ENCODE measurements at places on chromosomes 2 and 18.

- no peak for DNase-seq
Measured at GRCh38 chr2:104249629-104250028, 604.3 kb upstream of the POU3F3 start.

DNA sequence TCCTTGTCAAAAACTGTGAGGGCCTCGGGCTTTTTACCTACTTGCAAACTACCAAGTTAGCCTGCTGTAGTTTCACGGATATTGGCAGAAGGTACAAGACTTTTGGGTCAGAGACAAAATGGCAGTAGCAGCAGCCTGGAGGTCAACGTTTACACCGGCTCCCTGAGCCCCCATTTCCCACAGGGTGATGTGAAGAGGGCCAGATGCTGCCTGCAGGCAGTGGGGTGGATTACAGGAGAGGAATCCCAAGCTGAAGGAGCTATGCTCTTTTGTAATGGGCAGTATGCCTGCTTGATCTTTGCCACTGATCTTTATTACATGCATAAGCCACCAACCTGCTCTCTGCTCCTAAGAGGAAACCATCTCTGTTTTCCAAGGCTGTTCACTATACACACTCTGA, 29.5 kb upstream of the SP5 start:
- DNase-seq: no peak

GRCh38 chr2:40127890-40128557, 323.9 kb downstream of the SLC8A1 start:
- no peak for DNase-seq

- no peak for DNase-seq
Measured at GRCh38 chr2:156191527-156191926, 141.0 kb downstream of the NR4A2 start.

- DNase-seq: no peak
Measured at GRCh38 chr2:144912206-144912605, 392.3 kb upstream of the ZEB2 start.

GRCh38 chr2:9473308-9473984, 905 bp upstream of the IAH1 start:
- DNase-seq: no peak

GRCh38 chr2:7180638-7181370, 263.6 kb downstream of the RNF144A start:
- DNase-seq: no peak

DNA sequence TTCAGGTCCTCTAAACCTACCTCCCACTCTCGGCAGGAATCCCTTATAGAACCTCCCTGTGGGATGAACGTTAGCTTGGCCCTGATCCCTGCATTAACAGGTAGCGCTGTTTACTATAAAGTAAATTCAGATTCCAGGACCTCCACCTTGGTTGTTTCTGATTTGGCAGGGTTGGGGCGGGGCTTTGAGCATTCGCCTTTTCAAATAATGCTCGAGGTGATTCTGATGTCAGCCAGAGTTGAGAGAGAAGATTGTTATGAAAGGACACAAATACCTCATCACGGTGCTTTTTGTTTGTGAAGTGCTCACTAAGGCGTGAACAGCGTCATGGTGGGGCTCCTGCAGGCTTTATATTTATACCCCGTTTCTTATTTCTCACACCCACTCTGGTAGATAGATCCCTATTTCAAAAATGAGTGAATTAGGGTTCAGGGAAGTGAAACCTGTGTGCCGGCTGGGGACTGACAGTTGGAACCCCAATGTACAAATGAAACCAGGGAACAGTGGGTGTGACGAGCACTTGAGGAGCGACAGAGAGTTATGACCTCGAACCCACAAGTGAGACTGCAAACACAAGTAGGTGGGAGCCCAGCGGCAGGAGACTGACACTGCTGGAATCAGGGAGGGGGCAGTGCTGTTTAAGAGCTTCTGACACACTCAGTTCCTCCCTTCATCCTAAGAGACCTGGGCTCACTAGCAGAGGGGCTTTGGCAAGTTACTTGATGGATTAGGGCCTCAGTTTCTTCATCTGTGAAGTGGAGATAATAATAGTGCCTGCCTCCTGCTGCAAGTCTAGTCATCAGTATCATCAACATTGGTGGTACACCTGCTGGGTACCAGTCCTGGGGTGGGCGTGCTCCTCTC, 14.2 kb upstream of the CXCR4 start:
- no peak for DNase-seq

- no peak for DNase-seq
Measured at GRCh38 chr2:235270956-235271355, 222.9 kb upstream of the AGAP1 start.

Measured in D721Med (cell line).